Stimulated activated CD4-positive, alpha-beta T cell treated with anti-CD3 and anti-CD28 coated beads, Interleukin-1b, Interleukin-23, amount 100 ng/mL, for 1 hour (primary cell): ENCODE measurements at places on chromosomes 7 and 10.

DNA sequence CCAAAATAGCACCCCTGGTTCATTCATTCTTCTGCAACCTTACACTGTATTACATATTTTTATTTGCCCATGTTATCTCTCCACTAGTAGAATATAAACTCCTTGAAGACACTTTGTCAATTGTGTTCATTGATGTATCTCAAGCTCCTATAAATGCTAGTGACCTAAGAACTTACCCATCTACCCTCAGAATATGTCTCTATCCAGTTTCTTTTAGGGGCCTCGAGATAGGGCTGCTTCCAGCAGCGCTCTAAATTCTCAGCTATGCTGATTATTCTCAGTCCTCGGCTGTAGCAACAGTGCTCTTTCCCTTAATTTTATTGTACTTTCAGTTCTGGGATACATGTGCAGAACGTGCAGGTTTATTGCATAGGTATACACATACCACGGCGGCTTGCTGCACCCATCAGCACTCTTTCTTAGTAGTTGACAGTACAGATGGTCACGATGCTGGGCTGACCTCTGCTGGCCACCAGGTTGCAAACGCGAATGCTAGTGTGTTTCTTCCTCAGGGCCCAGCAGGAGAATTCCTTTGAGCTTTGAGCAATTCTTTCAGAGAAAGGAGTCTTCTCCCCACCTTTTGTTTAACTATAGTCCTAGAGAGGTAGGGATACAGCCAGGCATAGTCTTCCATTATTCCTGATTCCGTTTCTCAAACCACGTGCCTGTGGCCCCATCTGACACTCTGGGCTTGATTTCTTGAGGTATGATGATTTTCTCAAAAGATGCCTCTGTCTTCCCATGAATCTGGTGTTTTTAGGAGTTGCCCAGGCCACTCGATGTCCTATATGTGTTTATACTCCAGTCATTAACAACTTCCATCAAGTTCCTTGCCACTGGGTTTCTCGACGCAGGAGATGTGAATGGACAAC is 49.1 kb upstream of the CDC14C start:
- DNase-seq: no peak

DNA sequence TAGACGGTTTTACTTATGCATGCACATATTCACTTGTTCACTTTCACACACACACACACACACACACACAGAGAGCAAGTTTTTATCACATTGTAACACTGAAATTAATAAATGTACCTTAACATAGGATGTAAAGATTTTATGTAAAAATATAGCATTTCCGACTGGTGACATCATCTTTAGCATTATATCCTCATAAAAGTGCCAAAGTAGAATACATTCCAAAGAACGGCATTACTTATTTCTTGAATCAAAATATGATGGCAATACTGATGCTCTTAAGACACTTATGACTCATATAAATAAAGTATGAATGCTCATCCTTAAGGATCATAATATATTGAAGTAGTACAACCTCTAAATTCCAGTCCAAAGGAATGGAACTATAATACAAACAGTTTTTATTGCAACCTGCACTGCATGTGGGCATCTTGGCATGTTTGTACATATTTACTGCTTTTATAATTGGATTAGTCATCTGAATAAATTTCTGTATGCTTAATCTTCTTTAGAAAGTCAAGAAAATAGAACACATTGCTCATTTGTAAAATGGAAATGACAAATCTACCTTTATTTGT is 290.0 kb upstream of the SEMA3A start:
- no peak for DNase-seq

GRCh38 chr7:115574681-115575291 is 455.8 kb downstream of the TFEC start:
- no peak for DNase-seq

DNA sequence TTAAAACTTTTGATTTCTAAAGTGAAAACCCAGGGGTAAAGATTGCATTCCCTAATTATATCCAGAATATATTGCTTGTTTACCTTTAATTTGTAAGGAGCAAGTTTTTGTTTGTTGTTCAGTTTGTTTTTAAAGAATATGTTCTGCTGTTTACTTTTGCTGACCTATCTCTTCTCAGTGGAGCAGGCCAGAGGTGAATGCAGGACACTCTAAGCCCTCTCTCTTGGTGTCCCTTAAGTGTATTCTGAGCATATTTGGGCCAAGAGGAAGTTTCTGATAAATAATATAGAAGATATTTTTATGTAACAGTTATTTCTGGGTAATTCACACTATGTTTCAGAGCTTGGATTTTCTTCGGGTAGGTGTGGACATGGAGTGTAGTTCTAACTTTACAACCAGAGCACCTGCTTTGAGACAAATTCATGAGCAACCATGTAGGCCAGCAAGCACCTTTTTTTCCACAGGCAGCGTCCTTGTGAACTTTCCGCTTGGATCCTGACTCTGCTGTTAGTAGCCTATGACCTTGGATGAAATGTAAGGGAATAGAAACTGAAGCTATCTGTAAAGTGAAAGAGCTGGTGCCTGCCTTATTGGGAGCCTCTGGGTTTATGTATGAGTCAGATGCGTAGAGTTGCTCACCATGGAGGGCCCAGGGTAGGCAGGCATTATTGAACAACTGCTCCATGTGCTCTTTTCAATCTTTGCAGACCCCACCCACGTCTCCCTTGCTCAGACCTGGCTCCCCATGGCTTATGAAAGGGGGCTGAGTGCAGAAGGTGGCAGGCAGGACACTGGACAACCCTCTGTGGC is 16.1 kb downstream of the OGDH start:
- peak; percentile 30 for DNase-seq

DNA sequence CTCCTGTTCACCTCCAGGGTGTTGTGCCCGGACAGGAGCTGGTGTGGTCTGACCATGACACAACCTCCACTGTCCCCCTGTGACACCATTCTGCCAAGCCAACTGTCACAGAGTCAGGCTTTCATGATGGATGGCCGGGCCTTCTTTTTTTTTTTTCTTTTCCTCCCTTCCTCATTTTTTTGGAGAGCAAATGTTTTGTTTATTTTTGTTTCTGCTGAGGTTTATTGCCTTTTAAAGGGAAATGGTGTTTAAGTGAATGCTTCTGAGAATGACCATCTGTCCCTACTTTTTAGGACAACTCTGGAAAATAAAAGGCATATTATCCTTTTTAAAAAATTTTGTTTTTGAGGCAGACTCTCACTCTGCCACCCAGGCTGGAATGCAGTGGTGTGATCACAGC is 115.1 kb upstream of the NPS start:
- no peak for DNase-seq

- DNase-seq: no peak
Observed at GRCh38 chr10:132275426-132276178, 32.1 kb downstream of the STK32C start.

- DNase-seq: no peak
Observed at GRCh38 chr10:34547291-34547690, 267.8 kb downstream of the PARD3 start.

DNA sequence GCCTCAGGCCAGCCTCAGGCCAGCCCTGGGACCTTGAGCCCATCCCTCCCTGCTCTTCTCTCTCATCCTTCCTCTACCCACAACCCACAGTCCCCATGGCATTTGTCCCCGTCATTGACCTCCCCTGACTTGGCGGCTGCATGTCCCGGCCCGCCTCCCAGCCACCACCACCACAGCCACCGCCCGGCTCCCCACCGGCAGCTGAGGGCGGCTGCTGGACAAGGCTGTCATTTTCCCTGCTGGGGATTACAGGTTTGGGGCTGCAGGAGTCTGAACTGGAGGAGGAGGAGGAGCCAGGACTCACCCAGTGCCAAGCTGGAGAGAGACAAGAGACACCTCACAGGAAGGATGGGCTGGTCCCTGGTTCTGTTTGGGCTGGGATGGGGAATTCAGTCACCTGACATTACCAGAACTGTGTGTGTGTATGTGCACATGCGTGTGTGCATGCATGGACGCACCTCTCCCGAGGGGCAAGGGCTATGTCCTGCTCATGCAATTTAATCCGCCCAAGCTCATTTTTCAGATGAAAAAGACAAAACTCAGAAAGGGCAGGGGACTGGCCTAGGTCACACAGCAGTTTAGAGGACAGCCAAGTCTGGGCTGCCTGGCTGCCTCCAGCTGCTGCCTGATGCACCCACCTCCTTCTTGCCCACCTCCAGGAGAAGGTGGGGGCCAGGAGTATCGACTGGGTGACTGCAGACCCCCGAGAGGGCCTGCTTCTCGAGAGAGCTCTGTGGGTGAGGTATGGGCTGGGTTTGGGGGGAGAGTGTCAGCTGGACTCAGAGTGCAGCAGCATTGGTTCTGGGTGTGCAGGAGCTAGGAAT is 113.1 kb downstream of the ZMIZ1 start:
- no peak for DNase-seq

- DNase-seq: no peak
Observed at GRCh38 chr7:102180727-102181126, 105.9 kb upstream of the SH2B2 start.

- DNase-seq: no peak
Observed at GRCh38 chr10:2963889-2964631, 103.3 kb upstream of the PFKP start.

- DNase-seq: no peak
Observed at GRCh38 chr7:37419496-37419895, 29.2 kb downstream of the ELMO1 start.

DNA sequence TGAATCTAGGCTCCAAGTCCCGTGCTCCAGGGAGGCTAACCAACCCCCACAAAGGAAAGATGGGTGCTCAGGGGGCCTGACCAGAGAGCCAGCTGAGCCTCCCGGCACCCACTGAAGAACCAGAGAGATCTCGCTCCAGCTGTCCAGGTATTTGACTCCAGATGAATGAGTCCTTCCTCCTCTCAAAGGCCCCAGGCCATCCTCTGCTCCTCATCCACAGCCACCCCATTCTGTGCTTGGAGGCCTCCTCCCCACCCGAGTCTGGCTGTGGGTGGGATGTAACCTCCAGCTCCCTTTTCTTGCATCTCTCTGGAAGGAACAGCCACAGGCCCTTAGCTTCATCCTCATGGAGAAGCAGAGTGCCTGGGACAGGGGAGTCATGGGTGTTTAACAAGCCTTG is 44.6 kb downstream of the VSTM4 start:
- no peak for DNase-seq

- no peak for DNase-seq
Observed at GRCh38 chr7:120273476-120273975, 551 bp downstream of the KCND2 start.

DNA sequence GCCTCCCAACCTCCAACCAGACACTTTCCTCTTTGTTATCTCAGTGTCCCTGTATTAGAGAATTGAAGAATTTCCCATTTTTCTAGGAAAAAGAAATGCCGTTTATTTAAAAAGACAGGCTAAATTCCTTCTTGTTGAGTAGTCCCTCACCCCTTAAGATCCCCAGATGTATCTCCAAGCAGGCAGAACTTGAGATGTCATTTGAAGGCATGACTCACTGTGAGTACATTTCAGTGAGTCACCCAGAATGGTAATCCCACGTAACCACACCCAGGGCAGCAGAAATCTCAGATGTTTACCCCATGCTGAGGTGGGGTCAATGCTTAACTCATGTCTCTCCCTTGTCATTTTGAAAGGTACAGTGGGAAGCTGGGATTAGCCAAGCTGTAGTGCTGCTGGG is 4.4 kb downstream of the ZNF655 start:
- DNase-seq: no peak

- DNase-seq: no peak
Observed at GRCh38 chr7:141700848-141701371, 1.1 kb downstream of the DENND11 start.

GRCh38 chr10:121715076-121715475 is 116.8 kb upstream of the FGFR2 start:
- no peak for DNase-seq

GRCh38 chr10:113336549-113337130 is 216.2 kb upstream of the HABP2 start:
- DNase-seq: no peak

- no peak for DNase-seq
Observed at GRCh38 chr7:42292991-42293521, 56.0 kb upstream of the GLI3 start.

DNA sequence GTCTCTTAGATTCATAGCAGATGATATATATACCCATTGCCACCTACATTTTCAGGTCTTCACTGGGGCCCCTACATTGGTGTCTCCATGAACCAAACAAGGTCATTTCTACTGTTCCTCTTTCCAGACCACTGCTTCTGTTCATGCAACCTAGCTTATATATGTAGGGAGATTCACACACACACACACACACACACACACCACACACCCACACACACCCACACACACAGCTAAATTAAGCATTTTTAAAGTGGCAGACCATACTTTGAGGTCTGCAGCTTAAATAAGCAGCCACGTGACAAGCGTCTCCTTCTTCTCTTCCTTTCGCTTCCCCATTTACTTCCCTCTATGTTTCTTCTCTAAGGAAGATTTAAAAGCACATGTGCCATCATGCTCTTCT is 70.0 kb upstream of the CC2D2B start:
- DNase-seq: no peak

GRCh38 chr7:341841-342638 is 52.1 kb downstream of the FOXL3 start:
- DNase-seq: no peak

GRCh38 chr7:139034336-139034735 is 1.5 kb downstream of the ZC3HAV1L start:
- DNase-seq: no peak
